ENCODE measurements at places on chromosomes 1 and 21. TPM values are rescaled to one million over a fixed set of nuclear protein-coding genes. Genes with fewer than 3 reads are reported as not detected.
A peak's percentile ranks its signal among the peaks of the same experiment; 100 is the strongest.

DNA sequence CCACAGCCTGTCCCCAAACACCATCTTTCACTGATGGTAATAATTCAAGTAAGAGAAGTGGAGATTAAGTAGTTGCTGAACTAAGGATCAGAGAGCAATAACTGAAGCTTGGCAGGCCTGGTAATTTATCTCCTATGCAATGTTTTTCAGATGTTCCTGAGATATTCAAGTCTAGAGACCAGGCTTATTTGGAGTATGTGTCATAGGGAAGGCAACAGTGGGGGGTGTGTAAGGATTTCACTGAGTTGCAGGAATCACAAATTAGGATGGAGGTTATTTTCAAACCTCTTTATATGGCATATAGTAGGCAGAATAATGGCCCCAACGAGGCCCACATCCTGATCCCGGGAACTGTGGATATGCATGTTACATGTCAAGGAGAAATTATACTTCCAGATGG is 171.7 kb downstream of the KCNJ6 start:
- no peak for DNase-seq

The HMCN1 gene
- 3.2 TPM for polyA plus RNA-seq

GRCh38 chr1:43978551-43979260 is at the start of gene B4GALT2:
B4GALT2 (plus strand) TSS chr1:43979210; CDS start chr1:43981161, 1,951 bp downstream.
- peak; percentile 30 for DNase-seq

DNA sequence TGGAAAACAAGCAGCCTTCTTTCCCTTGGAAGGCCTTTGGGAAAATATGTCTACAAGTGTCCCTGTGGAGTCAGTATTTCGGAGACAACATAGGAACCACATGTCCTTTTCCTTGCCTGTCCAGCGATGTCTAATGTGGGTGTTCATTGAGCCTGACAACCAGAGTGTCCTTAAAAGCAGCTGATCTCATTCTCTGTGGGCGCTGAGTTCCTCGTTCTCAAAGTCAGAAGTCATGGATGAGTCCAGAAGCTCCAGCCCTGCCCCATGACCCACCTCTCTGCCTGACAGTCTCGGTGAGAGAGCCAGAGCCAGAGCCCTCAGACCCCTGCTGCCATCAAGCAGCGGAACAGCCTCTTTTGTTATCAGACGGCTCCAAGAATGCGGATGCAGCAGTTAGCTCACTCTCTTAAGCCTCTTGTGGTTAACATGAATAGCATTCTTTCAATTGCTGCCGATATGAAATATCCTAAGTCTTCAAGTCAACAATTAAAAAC is 329.2 kb downstream of the TGFB2 start:
- peak; percentile 88 for DNase-seq

The SLAMF9 gene
- 0.37 TPM for polyA plus RNA-seq

- DNase-seq: no peak
Observed at GRCh38 chr21:38988509-38989378, 183.0 kb downstream of the ETS2 start.

DNA sequence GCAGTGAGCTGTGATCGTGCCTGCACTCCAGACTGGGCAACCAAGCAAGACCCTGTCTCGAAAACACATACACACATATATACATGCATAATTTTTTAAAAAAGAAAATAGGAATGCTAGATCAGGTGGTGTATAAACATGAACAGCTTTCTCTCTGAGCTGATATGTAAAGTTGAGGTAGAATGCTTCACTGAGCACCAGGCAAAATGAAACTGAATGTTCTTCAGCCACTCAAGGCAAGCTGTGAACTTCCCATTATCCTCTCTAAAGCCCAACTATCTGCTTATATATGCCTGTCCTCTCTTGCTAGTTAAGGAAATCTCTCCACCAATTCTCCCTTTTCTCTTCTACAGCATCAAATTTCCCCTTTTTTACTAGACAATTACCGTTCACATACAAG is 93.0 kb downstream of the NUF2 start:
- DNase-seq: no peak

DNA sequence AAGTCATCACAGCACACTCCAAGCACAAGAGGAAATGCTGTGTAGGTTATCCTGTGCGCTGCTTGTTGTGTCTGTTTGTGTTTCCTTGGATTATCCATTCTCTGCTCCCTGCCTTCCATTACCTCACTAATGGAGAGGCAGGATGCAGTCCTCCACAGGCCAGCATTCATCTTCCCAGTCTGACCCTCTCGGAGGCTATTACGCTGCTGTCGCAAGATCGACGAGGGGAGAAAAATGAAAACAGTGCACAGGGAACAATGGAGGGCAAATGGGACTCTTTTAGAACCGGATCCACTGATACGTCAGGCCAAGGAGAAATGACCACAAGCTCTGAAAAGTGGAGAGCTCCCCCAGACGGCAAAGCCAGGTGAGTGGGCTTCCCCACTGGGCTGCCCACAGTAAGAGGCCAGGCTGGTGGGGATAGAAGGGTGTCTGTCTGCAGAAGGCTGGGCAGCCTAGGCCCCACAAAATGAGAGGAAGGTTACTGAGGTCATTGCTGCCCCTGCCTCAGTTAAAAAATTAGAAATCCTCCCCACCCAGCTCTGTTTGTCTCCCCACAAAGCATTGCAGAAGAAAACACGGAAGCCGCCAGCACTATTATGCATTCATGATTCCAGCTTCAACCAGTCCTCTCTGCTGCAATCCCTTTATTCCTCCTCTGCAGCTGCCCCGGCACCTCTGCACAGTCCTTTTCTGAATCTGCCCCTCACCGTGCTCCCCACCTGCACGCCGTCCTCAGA is 21.7 kb downstream of the LRRN2 start:
- no peak for DNase-seq

GRCh38 chr21:38913893-38914527 is 108.3 kb downstream of the ETS2 start:
- DNase-seq: no peak

The AADACL3 gene
- polyA plus RNA-seq: not detected

GRCh38 chr1:233215135-233215760 is 80.3 kb downstream of the PCNX2 start:
- DNase-seq: no peak

GRCh38 chr1:22878626-22879025 is 94.0 kb downstream of the LACTBL1 start:
- no peak for DNase-seq

- no peak for DNase-seq
Observed at GRCh38 chr1:9025449-9025848, 774 bp downstream of the SLC2A7 start.

The ATAD3B gene
- 23.4 TPM for polyA plus RNA-seq

The GJA8 gene
- polyA plus RNA-seq: not detected

The IL23R gene
- not detected for polyA plus RNA-seq

DNA sequence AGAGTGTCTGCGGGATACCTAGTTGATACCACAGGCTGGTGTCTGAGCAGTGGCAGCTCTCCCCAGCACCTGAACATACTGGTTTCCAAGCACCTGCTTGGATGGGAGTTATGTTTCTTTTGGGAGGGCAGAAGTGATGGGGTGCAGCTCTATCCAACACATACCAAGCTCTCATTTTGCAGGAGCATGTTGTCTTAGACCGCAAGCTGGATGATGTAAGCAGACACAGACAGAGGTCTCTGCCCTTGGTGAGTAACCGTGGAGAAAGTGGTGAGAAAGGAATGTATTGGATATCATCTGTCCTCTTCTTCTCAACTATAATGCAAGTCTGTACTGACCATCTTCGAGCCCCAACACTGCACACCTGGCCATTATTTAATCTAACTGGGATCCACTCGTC is 37.4 kb downstream of the ZNF496 start:
- DNase-seq: no peak

The CD101 gene
- 2.0 TPM for polyA plus RNA-seq

DNA sequence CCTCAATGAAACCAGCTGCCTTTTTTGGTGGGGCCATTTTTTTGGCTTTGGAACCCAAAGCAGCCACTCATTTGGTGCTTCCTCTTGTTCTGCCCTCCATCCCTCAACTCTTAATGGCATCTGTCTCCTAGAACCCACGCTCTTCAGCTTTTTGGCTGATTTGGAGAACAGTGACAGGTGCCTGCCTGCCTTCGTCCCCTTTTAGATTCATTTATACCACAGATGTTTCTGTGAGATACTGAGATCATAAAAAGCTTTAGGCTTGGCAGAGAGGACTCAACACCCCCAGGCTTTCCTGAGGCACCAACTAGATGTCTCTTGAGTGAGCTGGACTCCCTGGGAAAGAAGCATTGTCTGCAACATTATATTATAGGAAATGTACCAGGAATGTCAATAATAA is 20.4 kb upstream of the YTHDF2 start:
- DNase-seq: no peak

The FAM151A gene
- polyA plus RNA-seq: 0.02 TPM

The CYP4Z1 gene
- polyA plus RNA-seq: 0.25 TPM

- DNase-seq: no peak
Observed at GRCh38 chr1:993379-993995, 6.4 kb downstream of the HES4 start.

The EVA1C gene
- polyA plus RNA-seq: 52.7 TPM

DNA sequence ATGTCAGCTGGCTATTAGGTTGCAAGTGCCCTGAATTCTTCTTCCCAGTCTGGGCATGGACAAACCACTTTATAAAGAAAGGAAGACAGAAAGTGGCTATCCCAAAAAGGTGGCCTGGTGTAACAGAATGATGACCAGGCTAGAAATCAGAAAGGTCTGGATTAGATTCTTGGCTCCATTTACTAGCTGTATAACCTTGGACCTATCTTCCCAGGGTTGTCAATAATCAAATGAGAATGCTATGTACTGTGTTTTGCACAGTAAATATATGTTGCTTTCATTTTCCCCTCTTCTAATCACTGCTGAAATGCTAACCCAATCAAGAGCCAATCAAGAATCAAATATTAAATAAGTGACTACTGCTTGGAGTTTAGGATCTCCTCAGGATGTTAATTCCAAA is 20.4 kb downstream of the RNF19B start:
- no peak for DNase-seq

GRCh38 chr1:9298282-9298681 is 5.6 kb downstream of the SPSB1 start:
- DNase-seq: no peak

DNA sequence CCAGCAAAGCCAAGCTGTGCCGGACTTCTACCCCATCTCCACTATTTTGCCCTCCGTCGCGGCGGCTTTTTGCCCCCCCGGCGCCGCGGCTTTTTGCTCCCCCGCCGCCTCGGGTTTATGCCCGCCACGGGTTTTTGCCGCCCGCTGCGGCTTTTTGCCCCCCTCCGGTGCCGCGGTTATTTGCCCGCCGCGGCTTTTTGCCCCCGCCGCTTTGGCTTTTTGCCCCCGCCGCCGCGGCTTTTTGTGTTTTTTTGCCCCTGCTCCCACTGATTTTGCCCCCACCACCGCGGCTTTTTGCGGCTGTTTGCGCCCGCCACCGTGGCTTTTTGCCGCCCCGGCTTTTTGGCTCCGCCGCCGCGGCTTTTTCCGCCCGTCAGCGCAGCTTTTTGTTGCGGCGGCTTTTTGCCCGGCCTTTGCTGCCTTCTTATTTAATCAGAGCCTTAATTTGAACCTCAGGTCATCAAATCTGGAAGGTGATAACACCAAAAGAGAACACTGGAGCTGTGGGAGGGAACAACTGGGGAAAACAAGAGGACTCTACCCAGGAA is 106.0 kb downstream of the TPTE start:
- no peak for DNase-seq

The DISP1 gene
- 4.4 TPM for polyA plus RNA-seq

The REN gene
- polyA plus RNA-seq: 0.31 TPM

The RGS1 gene
- polyA plus RNA-seq: 34.1 TPM

DNA sequence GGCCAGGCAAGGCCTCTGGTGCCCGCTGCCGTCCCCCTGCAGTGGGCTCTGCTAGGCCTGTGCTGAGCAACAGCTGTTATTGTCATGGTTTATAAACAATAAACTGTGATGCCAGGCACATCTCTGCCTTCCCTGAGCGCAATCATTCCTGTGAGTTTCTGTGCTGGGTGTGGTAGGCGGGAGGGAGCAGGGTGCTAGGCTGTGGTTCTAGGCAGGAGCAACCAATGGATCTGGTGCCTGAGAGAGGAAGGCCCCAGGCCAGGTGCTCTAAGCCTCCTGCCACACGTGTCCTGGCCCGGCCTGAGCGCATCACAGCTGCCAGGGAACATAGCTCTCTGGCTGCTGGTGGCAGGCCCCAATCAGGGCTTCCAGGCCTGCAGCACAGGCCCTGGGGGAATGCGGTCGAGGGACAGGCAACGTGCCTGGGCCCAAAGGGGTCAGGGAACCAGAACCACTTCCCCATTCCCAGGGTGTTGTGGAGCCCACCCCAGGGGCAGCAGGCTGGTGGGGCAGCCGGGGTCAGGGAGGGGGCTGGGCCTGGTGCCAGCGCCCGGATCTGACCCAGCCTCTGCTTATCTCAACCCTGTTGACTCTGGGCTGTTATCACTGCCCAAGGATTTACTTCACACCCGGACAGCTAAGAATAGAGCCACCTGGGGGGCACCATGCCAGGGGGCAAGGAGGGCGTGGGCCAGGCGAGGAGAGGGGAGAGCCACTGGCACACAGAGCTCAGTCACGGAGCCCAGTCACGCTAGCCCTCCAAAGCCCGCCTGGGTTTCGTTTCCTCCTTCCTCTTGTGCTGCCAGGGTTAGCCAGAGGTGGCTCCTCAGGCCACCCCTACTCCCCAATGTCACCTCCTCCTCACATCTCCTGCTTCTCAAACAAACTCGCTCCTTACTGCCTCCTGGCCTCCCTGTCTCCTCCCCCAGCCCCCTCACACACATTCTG is 11.5 kb downstream of the TRIM46 start:
- DNase-seq: peak; percentile 47

The MAP10 gene
- polyA plus RNA-seq: 0.57 TPM
